ENCODE measurements at places on chromosomes 1 and 21.
A peak's percentile ranks its signal among the peaks of the same experiment; 100 is the strongest.

GRCh38 chr21:31162079-31162699, 123.9 kb upstream of the KRTAP19-8 start:
- DNase-seq: no peak

GRCh38 chr21:46627726-46628125, 7.7 kb upstream of the PRMT2 start:
- no peak for DNase-seq

- DNase-seq: no peak
Observed at GRCh38 chr1:97621955-97622354, 298.9 kb downstream of the DPYD start.

- peak; percentile 78 for DNase-seq
Observed at GRCh38 chr1:44031252-44032169, at the start of gene SLC6A9. Gene SLC6A9, minus strand, starts transcription at chr1:44031462. Its CDS starts 7,185 bp downstream, at chr1:44024277.

GRCh38 chr21:35697321-35697808, 363.0 kb downstream of the SETD4 start:
- DNase-seq: no peak

DNA sequence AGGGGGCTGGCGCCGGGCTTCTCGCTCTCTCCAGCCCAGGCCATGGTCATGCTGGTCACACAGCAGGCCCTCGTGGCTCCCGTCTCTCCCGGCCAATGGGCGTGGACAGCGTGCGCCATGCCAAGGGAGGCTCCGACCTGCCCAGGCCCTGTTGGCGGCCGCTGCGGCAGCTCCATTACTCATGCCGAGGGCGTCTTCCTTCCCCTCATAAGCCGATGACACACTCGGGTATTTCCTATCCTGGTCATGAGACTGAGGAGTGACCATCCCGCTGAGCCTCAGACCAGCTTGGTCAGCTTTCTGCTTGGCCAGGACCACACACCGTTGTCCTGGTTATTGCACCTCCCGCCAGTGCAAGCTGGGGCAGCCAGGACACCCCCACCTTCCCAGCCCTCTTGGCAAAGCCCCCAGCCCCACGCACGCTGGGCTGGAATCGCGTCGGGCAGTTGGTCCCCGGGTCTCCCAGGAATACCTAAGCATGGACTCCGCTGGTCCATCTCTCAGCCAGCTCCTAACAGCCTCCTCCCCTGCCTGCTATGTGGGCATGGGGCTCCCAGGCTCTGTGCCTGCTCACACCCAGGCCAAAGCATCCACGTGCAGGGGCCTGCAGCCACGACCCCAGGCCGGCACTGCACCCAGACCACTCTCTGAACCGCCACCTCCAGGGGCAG, 49.8 kb downstream of the ARHGEF16 start:
- peak; percentile 75 for DNase-seq

GRCh38 chr21:46406001-46406400, 52.7 kb upstream of the DIP2A start:
- DNase-seq: no peak

DNA sequence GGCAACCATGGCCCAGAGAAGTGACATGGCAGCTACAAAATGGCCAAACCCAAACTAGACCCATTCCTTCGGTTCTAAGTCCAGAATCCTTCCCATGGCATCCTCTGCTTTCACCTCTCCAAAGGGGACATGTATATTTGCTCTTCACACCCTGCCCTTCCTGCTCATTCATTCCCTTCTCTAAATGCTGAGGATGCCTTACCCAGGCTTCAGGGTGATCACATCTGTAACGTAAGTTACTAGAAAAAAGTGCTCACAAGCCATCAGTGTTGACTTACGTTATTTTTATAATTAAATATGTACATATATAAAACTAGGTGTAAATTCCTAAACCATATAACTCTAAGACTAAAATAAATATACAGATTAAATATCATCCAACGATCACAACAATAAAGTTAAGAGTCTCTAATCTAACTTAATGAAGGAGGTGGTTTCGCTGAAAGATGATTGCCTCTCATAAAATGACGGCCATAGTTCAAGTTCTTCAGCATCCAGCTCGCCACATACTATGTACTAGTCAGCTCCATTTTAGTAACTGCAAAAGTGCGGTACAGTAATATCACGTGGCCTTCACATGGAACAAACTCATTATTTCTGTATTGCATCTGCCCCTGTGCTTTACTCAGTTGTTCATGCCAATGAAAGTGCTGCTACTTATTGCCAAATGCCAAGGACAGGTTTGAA, 74.6 kb downstream of the TENT5C start:
- DNase-seq: no peak

- no peak for DNase-seq
Observed at GRCh38 chr1:151898519-151898991, 10.8 kb downstream of the THEM4 start.

GRCh38 chr1:153573351-153573750, 7.7 kb upstream of the S100A2 start:
- DNase-seq: no peak

DNA sequence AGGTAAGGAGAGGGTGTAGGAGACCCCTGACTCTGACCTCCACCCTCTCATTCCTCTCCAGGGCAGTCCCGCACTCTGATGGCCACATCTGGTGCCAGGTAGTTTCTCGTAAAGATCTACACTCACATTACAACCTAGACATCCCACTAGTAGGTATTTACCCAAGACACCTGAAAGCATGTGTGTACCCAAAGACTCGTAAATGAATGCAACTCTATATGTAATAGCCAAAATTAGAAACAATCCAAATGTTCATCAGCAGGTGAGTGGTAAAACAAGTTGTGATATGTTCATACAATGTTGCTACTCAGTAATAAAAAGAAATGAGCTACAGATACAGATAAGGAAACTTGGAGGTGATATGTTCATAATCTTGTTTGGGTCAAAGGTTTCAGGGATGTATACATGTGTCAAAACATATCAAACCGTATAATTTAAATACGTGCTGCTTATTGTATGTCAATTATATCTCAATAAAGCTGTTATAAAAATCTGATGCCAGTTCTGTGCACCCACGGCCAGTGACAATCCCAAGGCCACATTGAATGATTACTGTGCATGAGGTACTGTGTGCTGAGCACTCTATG, 37.8 kb upstream of the SLC2A1 start:
- DNase-seq: no peak

- no peak for DNase-seq
Observed at GRCh38 chr1:11328444-11328843, 55.4 kb downstream of the UBIAD1 start.

- no peak for DNase-seq
Observed at GRCh38 chr1:91148641-91149069, 126.8 kb upstream of the ZNF644 start.

GRCh38 chr1:117128323-117129079, 7.0 kb upstream of the TRIM45 start:
- no peak for DNase-seq

DNA sequence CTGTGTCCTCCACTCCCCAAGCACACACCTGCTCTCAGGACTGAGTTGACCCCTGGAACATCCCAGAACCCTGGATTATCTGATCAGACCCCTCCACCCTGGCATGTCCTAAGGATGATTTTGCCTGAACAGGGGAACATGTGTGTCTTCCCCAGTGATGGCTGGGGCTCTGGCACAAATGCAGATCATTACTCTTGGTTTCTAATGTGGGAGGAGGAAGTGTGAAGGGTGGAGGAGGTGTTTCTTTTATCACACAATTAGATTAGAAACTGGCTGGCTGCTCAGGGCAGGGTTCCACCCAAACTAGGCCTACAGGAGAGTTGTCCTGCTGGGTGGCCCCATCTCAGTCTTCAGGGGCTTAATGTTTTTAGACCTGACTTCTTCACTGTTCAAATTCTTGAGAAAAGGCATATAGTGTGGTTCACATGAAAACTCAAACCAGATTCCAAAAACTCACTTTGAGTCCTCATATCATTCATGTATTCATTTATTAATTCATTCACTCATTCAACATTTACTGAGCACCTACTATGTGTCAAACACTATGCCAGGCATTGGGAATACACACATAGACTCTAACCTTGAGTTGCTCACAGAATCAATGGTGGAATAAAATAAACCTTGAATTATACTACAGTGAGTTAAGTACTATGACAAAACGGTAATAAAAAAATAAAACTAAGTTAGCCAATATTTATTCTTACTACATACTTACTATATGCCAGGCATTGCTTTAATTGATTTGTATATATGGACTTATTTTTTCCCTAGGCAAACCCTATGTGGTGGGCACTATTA, 221.8 kb upstream of the JUN start:
- no peak for DNase-seq

- DNase-seq: no peak
Observed at GRCh38 chr21:17981060-17981740, 162.0 kb upstream of the C21orf91 start.

DNA sequence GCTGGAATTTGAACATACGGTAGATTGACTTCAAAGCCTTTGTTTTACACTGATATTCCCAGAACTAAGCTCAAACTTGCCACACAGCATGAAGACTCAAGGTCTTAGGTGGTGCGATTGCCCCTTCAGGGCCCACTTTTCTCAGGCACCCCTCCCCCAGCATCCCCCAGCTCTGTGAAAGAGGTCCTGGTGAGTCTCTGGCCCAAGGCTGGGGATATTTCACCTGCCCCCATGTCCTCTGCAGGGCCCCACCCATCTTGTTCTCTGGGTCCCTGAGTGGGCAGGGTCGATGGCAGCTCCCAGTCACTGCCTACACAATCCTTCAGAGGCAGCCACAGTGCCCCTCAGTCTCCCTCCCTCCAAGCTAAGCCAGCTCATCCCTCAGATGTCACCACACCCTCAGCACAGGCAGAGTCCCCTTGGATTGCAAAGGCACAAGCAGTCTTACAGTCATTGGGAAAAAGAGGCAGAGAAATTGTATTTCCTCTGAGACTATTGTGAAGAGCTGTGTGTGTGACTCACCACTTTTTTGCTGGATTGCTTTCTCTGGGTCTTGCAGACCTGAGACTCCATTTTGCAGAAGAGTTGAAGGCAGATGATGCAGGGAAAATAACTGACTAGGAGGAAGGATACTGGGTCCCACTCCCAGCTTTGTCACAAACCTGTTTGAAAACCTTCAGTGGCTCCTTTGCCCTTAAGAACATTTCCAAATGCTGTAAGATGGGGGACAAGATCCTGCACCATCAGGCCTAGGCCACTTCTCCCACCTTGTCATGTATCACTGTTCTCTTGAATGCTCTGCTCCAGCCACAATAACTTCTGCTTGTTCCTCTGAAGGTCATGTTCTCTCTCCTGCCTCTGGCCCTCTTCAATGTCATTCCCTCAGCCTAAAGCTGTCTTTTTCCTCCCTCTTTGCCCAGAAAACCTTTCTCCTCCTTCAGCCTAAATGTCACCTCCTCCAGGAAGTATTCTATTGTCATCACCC, 119.1 kb upstream of the GRIK3 start:
- DNase-seq: no peak
